ENCODE measurements at places on chromosomes 7 and 10.

DNA sequence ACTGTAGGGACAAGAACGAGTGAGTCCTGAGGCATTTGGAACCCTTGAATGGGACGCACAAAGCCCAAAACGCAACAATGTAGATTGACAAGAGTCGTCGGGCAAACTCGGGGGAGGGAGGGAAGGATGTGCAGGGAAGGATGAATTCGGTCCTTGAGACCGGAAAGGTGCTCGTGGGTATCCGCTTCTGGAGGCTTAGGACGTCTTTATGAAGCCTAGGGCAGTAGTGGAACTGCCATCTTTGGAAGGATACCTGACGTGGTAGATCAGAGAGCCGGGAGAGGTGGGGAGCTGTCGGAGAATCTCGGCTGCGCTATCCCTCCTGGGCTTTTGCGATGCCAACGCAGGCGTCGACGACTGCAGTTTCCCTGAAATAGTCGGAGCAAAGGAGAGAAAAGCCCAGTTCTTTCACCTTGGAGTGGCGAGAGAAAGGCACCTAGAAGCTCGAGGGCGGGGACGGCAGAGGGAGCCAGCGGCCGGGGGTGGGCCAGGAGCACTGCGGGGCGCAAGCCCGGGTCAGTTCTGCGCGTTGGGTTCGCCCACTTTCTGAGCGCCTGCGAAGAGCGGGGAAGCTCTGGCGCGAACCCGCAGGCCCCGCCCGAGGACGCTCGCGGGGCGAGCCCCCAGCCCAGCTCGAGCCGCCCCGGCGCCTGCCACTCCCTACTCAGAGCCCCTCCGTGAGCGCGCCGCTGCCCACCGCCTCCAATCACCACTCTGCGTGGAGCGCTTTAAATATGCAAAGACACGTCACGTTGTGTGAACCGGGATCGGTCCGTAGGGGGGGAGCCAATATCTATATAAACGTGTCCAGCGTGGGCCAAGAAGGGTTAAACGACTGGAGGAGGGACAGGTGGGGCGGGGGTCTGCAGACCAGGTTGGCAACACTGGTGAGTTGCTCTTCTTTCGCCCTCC is at the start of gene CYP26C1:
TSS of gene CYP26C1 (plus strand) at position 824 of the 912 bp plus-strand sequence. CDS start 466 bp downstream, outside the sequence.
- DNase-seq: no peak

DNA sequence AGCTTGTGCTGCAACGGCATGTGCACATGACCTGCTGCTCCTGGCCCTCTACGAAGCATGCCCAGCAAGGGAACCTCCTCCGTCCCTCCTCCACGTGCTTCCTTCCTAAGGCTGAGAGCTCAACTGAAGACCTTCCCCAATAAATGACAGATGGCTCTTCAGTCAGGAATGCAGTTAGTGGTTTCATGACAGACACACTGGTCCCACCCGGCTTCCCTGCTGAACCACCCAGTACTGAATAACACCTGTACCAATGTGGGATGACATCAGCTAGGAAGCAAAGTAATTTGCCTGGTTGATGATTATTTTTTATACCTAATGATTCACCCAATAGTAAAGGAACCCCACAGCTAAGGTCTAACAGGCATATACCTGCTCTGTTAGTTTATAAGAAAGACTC is 69.1 kb downstream of the SCRN1 start:
- DNase-seq: no peak

DNA sequence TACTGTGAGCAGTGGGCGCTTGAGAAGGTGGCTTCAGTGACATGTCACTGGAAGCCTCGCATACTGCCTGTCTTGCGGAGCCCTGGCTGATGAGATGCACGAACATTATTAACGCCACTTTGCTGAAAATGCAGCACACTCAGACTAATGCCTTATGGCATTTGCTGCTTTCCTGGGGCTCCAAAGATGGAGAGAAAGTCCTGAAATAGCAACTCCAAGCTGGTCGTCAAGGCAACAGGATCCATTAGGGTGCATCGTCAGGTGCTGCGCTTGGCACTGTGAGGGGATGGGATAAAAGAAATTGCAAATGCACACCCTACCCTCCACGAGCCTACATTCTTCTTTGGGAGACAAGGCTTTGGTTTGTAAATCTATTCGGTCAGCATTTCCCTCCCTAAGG is 592.5 kb downstream of the TYW1 start:
- DNase-seq: no peak

DNA sequence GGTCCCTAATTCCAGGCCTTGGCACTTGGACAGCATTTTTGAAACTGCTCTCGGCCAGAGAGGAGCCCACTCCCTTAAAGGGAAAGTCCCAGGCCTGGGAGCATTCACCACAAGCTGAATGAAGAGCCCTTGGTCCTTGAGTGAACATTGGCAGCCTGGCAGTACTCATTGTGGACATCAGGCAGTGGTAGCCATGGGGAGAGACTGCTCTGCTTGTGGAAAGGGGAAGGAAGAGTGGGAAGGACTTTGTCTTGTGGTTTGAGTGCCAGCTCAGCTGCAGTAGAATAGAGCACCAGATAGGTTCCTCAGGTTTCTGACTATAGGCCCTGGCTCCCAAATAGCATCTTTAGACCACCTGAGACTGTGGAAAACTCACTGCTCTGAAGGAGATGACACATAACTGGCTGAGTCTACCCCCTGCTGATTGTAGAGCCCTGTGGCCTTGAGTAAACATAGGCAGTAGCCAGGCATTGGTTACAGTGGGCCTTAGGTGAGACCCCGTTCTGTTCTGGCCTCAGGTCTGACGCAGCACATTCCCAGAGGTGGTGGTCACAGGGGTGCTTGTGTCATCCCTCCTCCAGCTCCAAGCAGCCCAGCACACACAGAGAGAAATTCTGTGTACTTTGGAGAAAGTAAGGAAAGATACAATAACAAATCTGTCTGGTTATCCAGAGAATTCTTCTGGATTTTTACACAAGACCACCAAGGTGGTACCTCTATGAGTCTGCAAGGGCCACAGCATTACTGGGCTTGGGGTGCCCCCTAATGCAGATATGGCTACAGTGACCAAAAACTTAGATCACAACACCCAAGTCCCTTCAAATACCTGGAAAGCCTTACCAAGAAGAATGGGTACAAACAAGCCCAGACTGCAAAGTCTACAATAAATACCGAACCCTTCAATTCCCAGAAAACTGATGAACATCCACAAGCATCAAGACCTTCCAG is 153.8 kb downstream of the GNAI1 start:
- peak; percentile 71 for DNase-seq

DNA sequence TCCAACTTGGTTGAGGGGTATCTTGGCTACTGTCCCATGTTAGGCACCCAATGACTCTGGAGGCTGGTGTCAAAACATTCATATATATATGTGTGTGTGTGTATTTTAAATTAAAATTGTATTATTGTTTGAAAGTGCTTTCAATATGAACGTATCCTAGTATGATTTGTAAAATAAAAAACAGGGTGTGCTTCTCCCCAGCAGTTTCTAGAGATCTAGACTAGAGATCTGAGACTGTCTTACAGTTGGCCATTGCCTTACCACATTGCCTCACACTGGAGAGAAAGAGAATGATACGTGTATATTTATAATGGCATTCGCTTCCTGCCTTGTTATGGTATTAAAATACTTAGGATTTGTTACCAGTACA is 1.2 kb downstream of the BAG3 start:
- peak; percentile 74 for DNase-seq

DNA sequence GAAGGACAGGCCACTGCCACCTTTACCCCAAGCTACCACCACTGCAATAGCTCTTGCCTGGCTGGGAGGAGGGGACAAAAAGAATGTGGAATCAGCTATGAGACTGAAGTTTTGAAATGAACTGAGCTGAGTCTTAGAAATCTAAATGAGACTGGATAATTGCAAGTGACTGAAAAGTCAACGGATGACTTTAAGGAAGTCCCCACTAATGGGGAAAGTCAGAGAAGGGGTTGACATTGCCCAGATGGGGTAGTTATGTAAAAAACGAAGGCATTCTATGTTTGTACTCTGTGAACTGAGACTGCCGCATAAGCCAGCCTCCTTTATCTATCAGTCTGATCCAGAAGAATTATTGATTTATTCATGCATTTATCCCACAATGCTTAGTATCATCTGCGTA is 67.2 kb downstream of the RBM20 start:
- DNase-seq: no peak

DNA sequence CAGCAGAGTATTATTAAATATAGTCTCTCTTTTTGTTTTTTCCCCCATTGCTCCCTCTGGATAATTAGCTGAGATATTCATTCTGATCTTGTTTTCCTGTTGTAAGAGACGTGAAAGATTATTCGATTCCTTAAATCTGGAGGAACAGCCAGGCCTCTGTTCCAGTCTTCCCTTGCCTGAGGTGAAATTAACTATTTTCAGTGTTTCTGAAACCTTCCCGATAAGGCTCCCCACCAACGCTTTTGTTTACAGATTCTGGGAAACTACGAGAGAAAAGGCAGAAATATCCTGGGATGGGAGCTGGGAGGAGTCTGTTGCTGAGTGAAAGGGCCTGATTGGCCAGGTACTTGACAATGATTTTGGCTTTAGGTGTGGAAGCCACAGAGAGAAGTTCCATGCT is 63.6 kb upstream of the AGR3 start:
- no peak for DNase-seq

DNA sequence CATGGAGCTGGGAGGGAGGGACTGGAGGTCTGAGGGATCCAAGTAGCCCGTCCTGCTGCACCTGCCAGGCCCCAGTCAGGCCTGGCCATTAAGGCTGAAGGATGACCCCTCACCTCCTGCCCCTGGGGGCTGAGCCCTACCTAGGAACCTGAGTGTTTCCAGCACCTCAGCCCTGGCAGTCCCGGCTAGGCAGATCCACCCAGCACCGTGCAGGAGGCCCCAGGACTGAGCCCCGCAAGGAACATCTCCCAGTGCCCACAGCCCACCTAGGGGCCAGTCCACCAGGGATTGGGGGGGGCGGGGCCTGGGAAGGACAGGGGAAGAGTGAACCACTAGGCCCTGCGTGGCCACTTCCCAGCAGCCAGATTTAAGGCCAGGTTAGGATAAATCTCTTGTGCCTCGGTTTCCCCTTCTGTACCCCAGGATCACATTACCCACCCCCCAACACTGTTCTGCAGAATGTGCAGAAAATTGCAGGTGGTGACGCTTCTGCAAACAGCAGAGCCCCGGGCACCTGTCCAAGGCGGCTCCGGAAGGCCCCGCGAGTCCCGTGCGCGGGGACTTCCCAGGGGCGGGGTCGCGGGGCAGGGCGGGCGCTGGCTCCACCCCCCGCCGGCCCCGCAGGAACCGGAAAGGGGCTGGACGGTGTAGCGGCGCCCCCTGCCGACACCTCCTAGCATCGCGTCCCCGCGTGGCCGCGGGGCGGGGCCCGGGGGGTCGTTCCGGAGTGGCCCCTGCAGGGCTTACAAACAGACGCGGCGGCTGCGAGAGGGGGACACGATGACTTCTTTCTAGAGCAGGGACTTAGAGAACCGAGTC is 55.9 kb downstream of the PWWP2B start:
- peak; percentile 53 for DNase-seq

DNA sequence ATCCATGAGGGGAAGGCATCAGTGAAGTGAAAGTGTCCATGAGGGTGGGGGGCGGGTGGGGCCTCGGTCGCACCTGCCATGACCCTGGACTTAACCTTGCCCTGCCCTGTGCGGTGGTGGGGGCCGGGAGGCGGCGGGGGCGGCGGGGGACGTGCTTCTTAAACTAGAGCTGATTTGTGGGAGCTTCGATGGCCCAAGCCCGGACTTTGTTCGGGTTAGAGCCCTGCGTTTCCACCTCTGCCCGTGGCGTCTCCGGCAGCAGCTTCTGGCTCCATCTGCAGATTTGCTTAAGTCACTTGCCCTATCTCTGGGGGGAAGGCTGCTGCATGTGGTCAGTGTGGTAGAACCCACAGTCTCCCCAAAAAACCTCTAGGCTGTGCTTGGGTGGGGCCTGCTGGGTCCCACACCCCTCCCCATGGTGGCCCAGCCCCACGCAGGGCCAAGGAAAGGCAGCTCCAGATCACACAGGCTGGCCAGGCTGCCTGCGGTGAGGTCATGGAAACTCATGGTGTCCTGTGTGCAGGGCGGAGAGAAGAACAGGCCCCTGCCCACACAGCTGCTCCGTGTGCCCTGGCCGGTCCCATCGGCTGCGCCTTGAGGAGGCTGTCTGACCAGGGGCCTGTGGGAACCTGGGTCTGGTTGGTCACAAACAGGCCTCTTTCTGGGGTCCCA is 93.2 kb downstream of the INPP5A start:
- DNase-seq: no peak

GRCh38 chr10:117878626-117879025 is 168.1 kb downstream of the RAB11FIP2 start:
- no peak for DNase-seq

DNA sequence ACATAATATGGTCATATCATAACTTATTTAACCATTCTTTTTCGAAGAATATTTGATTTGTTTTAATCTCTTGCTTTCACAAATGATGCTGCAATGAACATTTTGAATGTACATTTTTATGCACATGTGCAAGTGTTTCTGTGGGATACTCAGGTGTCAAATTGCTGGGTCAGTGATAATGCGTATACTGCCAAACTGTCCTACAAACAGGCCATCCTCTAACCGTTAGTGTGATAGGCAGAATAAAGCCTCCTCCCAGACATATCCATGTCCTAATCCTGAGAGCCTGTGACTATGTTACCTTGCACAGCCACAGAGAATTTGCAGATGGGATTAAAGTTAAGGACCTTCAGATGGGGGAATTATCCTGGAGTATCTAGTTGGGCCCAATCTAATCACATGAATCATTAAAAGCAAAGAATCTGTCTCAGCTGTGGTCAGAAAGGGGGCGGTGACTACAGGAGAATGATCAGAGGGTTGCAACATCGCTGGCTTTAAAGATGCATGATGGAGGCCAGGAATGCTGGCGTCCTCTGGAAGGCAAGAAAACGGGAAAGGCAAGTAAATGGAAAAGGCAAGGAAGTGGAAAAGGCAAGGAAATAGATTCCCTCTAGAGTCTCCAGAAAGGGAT is 46.7 kb downstream of the FZD1 start:
- peak; percentile 66 for DNase-seq

- no peak for DNase-seq
These were observed 5.2 kb upstream of the MUC3A start for GRCh38 chr7:100944138-100944537.

DNA sequence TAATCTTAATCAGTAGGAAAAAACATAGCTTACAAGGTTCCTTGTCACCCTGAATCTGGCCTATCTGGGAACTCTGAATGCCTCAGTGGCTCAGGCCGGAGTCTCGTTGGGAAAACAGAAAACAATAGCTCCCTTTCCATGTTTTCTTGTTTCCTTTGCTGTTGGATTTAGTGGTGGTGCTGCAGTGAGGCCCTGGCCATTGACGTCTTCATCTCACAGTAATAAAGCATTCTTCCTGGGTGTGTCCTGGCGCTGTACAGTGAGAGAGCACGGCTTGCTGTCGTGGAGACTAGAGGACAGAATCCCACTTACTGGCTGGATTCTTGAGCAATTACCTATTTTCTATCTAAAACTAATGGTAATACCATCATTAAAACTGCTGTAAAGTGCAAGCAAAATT is 1.3 kb upstream of the SPOCK2 start:
- no peak for DNase-seq
